ENCODE measurements at places on chromosomes 13 and 19. TPM values are rescaled to one million over a fixed set of nuclear protein-coding genes. Genes with fewer than 3 reads are reported as not detected.

DNA sequence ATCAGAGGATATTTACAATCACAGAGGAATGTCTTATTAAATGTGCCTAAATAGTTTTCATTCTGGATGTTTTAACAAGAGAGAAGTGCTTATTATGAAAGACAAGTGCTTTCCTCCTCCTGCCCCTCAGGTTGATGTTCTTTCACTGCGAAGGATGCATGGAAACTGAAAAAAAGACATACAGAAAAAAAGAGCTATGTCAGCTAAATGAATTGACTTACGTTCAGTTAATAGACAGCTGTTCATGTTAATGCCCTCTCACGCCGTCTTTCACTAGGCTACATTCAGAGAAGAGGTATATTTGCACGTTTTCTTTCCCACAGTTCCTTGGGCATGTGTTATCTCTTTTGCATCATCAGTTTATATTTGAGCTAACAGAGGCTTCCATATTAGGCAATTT, 821.8 kb upstream of the PCDH9 start:
- DNase-seq: no peak

- DNase-seq: no peak
These were observed 155.5 kb upstream of the STARD13 start for GRCh38 chr13:33441015-33441414.

XAB2 gene
- 61.9 TPM for total RNA-seq

DNA sequence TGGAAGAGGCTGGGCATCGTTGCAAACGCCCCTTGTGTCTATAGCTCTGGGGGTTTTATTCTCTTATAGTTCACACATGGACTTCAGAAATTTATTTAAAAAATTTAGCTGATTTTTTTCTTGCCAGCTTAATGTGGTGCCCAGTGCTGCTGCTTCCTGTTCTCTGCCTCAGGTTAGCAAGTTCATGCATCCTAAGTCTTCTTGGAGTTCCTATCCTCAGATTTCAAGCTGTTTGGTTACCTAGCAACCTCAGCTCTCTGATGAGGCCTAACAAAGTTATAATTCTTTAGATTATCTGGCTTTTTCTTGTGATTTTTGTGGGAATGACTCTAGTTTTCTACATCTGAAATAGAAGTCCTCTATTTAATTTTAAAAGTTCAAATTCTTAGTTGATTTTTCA, 250.9 kb downstream of the MAB21L1 start:
- no peak for DNase-seq

ZNF829 gene
- total RNA-seq: 1.1 TPM

DNA sequence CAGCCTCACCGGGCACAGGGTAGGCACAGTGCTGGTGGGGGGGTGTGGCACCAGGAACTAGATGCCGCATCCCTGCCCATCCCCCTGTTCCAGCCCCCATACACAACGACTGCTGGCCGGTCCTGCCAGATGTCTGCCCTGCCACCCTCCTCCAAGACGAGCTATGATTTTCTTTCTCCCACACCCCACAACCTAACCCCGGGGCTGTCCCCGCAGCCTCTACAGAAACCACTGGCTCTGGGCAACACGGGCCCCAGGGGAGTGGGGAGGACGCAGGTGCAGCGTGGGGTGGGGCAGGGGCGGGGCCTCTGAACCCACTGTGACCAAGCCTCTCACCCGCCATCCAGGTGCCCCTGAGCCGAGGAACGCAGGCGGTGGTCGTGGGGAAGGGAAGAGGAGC, 15.5 kb downstream of the PGLS start:
- peak; percentile 91 for DNase-seq

- DNase-seq: no peak
These were observed 21.1 kb downstream of the CHERP start for GRCh38 chr19:16520986-16521624.

KLK10 gene
- total RNA-seq: not detected

GRCh38 chr13:28204043-28204442, 65.7 kb downstream of the PAN3 start:
- no peak for DNase-seq

- DNase-seq: no peak
These were observed 11.4 kb downstream of the ETFB start for GRCh38 chr19:51354742-51355148.

DNA sequence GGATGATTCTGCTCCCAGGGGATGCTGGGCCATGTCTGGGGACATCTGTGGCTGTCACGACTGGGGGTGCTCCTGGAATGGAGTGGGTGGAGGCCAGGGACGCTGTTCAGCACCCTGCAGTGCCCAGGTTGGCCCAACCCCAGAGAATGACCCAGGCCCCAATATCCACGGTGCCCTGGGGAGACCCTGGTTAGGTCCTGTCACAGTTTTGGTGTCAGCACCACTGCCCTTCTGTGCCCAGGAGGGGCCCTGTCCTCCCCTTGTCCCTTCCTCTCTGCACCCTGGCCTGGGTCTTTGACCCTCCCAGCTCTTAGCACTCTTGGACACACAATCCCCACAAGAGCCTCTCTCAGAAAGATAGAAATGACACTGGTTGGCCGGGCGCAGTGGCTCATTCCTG, 85.3 kb downstream of the GADD45B start:
- no peak for DNase-seq

SLC10A2 gene
- 565 TPM for total RNA-seq

RGL3 gene
- total RNA-seq: 51.2 TPM

DNA sequence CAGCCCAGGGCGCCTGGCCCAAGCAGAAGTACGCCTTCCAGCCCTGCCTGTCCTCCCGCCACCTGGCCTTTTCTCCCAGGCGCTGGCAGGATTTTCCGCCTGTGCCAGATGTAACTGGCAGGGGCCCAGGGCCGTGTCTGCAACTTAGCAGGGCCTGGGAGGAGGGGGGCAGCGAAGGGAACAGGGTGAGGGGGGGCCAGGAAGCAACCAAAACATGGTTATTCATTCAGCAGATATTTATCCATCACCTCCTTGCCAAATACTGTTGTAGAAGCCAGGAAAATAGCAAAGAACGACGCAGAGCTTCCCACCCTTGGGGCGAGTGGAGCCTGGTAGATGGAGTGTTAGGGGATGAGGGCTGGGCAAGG, 5.6 kb downstream of the TLE6 start:
- DNase-seq: peak; percentile 82

GRCh38 chr13:66296328-66296727, 933.8 kb downstream of the PCDH9 start:
- no peak for DNase-seq

SOX1 gene
- not detected for total RNA-seq

DNA sequence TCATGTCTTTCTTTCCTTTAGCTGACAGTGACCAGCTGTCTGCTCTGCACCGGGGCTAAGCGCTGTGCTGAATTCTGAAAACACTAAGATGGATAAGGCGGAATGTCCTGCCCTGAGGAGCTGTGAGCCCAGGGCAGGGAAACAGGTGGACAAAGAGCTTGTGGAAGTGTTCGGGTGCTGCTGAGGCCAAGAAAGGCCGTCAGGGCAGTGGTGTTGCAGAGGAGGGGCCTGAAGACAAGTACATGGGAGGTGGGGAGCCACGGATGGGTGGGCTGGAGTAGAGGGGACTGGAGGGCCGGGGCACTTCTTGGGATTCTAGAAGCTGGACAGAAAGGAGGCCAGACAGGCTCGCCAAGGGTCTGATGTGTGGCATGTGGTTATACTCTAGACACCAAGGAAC, 66.2 kb upstream of the GPR183 start:
- no peak for DNase-seq

DNA sequence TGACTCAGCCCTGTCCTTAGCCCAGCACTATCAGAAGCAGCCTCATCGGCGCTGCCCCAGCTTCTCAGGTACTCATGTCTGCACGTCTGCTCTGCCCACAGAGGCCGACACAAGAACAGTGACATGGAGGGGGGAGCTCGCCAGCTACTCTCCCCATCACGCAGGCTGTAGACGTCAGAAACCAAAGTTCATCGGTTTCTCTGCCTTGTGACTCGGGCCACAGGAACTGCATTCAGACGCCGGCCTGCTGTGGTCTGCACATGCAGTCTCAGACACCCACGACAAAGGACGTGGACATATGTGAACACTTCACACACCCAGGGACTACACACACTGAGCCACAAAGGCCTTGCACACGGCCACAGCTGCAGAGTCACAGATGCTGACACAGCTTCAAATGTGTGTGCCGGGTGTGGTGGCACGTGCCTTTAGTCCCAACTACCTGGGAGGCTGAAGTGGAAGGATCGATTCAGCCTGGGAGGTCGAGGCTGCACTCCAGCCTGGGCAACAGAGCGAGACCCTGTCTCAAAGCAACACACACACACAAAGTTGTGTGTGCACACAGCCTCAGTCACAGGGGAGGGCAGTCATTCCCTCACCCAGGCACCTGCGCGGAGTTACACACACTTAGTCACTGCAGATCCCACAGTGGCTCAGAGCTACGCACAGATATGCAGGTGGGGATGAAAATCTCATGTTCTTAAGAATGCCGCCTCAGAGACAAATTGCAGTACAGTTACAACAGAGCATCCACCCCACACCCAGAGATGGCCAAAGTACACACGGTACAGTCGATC, 4.9 kb upstream of the ZFP36 start:
- peak; percentile 95 for DNase-seq

ADGRE2 gene
- total RNA-seq: not detected

DNA sequence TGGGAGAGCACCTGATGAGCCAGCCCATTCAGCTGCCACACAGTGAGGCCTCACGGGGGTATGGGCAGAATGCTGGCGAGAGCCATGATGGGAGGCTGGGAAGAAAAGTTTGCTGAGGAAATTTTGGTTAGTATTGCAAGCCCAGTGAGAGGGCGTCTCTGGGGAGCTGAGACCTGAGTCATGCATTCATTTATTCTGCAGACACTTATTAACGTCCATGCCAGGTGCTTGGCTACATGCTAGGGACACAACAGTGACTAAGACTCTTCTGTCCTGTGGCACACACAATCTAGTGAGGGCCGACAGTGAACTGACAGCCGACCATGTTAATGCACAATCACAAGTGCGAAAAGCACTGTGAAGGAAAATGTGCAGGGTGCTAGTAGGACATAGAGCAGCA, 27.2 kb downstream of the WDR62 start:
- no peak for DNase-seq

MAP4K1 gene
- total RNA-seq: 7.0 TPM

DNA sequence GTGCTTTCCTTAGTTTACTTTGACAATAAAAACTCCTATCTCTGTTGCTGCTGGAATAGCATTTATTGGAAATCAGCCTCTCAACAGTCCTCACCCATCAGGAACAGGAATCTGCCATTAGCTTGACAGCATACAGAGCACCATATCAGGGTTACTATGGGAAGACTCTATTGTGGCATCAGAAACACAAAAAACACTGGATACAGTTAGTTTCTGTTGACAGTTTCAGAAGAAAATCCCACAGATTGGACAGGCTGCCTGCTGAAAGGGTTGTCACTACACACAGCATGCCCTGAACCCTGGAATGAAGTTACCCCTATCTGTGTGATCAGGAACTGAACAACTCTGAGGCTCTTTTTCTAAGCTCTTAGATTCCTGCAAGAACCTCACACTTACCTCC, 172.7 kb downstream of the ENOX1 start:
- no peak for DNase-seq

GRCh38 chr13:46475541-46475991, 77.4 kb upstream of the LRCH1 start:
- DNase-seq: no peak

GRCh38 chr13:46373623-46374022, 13.4 kb downstream of the RUBCNL start:
- DNase-seq: no peak

Measured in Peyer's patch (tissue), 4 donors.